ENCODE measurements at places on chromosomes 11 and 22. TPM values are rescaled to one million over a fixed set of nuclear protein-coding genes. Genes with fewer than 3 reads are reported as not detected.
A peak's percentile ranks its signal among the peaks of the same experiment; 100 is the strongest.

- DNase-seq, result no peak
Measured at GRCh38 chr11:106468086-106468485, 390.6 kb downstream of the AASDHPPT start.

DNA sequence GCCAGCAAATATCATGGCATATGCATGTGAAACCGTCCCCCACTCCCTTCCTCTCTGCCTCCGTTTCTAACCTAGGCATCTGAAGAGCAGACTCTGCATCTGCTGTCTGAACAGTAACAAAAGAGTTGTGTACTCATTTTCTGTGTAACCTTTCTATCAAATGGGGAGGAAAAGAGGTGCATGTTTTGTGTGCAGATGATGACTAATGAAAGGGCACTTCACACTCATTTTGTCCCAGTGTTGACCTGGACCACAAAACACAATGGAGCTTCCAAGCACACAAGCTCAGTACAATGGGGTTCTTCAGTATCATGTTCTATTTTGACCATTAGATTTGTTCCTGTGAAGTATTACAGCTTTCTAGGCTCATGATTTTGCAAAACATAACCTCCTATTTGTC, 13.0 kb downstream of the JHY start:
- DNase-seq, result no peak

- no peak for DNase-seq
Measured at GRCh38 chr11:66346476-66347424, 679 bp downstream of the B4GAT1 start.

- DNase-seq, result no peak
Measured at GRCh38 chr22:32421484-32421883, 9.4 kb upstream of the RTCB start.

- DNase-seq, result no peak
Measured at GRCh38 chr11:4049006-4049405, 45.6 kb upstream of the RRM1 start.

- peak; percentile 33 for DNase-seq
Measured at GRCh38 chr22:42717197-42717928, 3.3 kb downstream of the A4GALT start.

- DNase-seq, result no peak
Measured at GRCh38 chr11:129285402-129285786, 90.3 kb upstream of the BARX2 start.

DNA sequence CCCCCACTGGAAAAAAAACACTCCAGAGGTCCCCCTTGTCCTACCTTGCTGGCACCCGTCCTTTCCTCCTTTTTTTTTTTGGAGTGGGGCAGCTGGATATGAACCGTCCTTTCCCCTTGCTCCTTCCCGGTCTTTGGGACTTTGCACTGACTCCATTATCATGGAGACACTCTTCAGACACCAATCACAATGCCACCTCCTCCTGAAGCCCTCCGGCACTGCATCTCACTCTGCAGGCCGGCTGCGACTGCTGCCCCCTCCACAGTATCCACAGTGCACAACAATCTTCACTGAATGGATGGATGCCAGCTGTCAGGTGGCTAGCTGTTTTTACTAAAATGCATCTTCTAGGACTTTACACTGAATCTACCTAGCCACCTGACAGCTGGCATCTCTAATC, 12.7 kb upstream of the RGL4 start:
- DNase-seq, result no peak

DNA sequence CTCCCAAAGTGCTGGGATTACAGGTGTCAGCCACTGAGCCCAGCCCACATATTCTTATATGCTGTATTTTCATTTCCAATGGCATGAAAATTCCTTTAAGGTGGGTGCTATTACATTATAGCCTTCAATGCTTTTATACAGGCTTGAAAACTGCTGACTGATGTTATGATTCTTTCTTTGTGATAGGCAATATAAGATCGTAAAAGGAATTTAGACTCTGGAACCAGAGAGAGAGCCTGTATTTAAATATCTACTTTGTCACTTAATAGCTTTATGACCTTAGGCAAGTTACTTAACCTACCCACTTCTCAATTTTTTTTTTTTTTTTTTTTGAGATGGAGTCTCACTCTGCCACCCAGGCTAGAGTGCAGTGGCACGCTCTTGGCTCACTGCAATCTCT, 26.2 kb downstream of the AGBL2 start:
- DNase-seq, result no peak

- no peak for DNase-seq
Measured at GRCh38 chr11:19702620-19703019, 10.0 kb upstream of the NAV2 start.

DNA sequence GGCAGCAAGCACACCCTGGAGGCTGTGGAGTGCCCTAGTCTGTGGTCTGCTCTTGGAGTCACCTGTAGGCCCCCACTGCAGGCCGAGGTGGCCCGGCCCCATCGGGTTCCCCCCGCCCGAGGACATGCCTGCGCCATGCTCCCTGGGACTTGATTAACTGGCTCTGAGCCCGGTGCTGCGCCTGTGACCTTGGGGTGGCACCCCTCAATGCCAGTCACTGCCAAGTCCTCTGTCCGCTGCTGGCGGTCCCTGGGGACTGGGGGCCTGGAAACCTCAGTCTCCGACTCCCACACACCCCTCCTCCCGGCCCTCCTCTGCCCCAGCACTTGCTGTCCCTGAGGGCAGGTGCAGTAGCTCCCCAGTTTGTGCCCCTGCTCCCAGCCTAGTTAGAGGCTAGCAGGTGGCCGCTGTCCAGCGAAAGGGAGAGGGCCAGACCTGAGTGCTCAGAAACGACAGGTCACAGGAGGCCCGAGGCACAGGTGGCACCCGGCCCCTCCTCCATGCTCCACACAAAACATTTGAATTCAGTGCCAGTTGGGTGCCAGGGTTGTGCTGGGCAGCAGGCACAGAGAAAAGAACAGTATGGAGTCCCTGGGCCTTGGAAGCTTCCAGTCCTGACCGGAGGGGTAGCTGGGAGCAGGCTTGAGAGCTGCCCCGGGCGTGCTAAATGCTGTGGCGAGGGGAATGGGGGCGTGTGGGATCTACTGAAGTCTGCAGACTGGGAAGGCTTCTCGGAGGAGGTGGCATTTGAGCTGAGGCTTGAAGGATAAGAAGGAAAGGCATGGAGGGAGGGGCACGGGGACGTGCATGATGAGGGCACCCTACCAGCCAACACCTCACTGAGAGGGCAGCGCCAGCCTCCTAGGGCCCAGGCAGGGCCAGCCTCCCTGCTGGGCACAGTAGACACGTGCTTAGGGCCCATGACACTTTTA, 16.4 kb upstream of the FLRT1 start:
- DNase-seq, result no peak

DNA sequence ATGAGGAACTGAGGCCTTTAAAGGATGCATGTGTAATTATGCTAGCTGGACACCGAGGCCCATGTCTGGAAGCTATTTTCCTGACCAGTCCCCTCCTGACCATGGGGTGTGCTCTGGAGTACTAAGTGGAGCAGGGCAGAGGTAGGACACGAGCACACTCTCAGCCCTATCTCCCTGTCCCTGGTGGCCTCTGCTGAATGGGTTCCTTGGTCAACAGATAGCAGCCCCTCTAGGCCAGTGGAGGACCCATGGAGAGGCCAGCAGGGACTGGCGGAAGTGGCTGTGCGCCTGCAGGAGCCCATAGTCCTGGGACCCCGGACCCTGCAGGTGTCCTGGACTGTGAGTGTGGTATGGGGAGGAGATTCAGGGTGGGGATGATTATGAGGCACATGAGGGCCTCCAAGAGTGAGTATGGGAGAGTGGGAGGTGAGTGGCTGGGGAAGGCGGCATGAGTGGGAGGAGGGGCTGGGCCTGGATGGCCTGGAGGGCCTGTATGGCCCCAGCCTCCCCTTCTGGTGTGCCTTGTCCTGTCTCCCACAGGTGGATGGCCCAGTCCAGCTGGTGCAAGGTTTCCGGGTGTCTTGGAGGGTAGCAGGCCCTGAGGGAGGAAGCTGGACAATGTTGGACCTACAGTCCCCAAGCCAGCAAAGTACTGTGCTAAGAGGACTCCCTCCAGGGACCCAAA, 9.5 kb downstream of the ROBO3 start:
- DNase-seq, result no peak

- DNase-seq, result no peak
Measured at GRCh38 chr11:108666373-108666772, 1.5 kb downstream of the DDX10 start.

- no peak for DNase-seq
Measured at GRCh38 chr11:69593851-69594250, 47.1 kb upstream of the CCND1 start.

DNA sequence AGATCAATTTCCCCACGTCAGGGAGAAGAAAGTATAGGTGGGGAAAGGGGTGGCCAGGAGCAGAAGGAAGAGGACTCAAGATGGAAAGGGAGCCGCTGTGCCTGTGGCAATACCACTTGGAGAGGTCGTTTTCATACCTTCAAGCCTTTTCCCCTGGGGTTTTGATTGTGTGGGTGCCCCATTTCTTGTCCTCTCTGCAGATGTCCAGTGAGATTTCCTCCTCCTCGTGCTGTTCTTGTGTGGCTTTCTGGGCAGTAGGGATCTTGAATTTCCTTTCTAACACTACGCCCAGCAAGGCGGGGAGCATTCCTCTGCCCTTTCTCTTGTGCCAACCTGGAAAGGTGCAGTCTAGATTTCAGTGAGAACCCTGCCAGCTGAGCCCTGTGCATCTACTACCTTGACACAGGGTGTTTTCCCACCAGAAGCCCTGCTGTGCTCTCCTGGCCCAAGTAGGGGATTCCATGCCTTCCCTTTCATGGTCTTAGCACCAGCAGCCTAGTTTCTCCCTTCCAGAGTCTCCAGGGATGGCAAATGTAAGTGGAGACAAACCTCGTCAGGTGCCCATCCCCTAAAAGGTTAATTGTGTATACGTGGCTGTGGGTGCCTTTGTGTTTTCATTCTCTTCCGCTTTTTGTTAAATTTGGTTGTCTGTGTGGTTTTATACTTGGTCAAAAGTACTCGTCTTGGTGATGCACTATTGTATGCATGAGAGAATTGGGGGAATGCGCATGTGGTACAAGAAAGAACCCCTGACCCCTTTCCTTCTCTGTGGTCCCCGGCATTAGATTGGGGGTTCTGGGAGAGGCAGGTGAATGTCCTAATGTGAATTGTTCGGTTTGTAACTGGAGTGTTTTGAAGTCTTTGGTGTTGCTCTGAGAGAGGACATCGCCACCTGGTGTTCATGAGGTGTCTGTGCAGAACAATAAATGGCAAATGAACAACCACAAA, 71.4 kb upstream of the MPEG1 start:
- DNase-seq, result peak; percentile 19

- no peak for DNase-seq
Measured at GRCh38 chr11:128735935-128736605, 42.2 kb downstream of the FLI1 start.

DNA sequence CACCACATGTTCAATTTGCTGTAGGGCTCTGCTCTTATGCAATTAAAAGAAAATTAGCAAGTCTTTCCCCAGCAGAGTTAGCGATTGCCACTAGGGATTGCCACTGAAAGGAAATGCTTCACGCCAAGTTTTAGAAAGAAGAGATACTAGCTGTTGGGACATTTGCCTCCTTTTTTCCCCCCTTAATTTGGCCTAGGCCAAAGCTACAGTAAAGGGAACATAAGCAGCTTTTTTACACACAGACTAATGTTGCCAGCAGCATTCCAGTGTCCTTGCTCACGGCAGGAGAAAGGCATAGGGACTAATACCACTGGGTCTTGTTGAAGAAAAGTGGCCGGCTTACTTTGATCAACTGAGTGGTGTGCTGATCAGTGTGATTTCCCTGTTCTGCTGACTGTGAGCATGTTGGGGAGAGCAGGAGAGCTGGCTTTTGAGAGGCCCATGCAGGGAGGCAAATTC, 71.2 kb downstream of the PHF21A start:
- peak; percentile 20 for DNase-seq

- no peak for DNase-seq
Measured at GRCh38 chr11:26846227-26846626, 124.4 kb upstream of the SLC5A12 start.

- no peak for DNase-seq
Measured at GRCh38 chr11:57402188-57403002, 11.9 kb upstream of the PRG2 start.

GRCh38 chr11:82974135-82974534, 72.6 kb downstream of the DDIAS start:
- DNase-seq, result no peak

- DNase-seq, result no peak
Measured at GRCh38 chr22:32204856-32205722, at the start of gene RFPL2. Gene RFPL2, minus strand, starts transcription at chr22:32205073. Its CDS starts 2,622 bp downstream, at chr22:32202451.

The RFPL2 gene
- 0.60 TPM for polyA plus RNA-seq

The HTR3A gene
- 0.13 TPM for polyA plus RNA-seq

The H19 gene
- polyA plus RNA-seq, result 2,958 TPM

The BTBD18 gene
- 0.14 TPM for polyA plus RNA-seq
